ENCODE measurements at places on chromosomes 11 and 22. TPM values are rescaled to one million over a fixed set of nuclear protein-coding genes. Genes with fewer than 3 reads are reported as not detected.

Gene GAS2L1
- 18.2 TPM for total RNA-seq

Gene TRIM34
- 3.9 TPM for total RNA-seq

Gene TMPRSS6
- not detected for total RNA-seq

Gene QSER1
- total RNA-seq: 20.5 TPM

Gene CTNND1
- total RNA-seq: 61.6 TPM

Gene VSIG10L2
- total RNA-seq: not detected

Gene SULT4A1
- total RNA-seq: not detected

All from A549 treated with RU486 at 1 μM for 4 hours (cell line).